Activated CD4-positive, alpha-beta T cell treated with anti-CD3 and anti-CD28 coated beads for 1 hour (primary cell): ENCODE measurements at places on chromosomes 12 and 14.

DNA sequence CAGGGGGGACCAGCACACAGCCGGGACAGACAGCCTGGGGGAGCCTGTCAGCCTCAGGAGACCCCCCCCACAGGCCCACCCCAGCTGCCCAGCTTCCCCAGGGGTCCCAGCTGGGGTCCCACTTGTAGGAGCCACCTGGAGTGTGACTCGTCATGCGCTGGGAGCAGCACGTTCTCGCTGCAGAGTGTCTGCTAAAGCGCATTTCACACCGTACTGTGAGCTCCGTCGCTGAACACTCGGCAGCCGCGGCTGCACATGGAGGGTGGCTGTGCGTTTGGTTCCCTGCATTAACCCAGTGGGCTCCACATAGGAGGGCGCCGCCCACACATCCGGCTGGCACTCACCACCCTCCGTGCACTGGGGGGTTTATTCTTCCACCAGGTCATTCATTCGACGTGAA lies 56.7 kb downstream of the FBRSL1 start:
- no peak for DNase-seq

DNA sequence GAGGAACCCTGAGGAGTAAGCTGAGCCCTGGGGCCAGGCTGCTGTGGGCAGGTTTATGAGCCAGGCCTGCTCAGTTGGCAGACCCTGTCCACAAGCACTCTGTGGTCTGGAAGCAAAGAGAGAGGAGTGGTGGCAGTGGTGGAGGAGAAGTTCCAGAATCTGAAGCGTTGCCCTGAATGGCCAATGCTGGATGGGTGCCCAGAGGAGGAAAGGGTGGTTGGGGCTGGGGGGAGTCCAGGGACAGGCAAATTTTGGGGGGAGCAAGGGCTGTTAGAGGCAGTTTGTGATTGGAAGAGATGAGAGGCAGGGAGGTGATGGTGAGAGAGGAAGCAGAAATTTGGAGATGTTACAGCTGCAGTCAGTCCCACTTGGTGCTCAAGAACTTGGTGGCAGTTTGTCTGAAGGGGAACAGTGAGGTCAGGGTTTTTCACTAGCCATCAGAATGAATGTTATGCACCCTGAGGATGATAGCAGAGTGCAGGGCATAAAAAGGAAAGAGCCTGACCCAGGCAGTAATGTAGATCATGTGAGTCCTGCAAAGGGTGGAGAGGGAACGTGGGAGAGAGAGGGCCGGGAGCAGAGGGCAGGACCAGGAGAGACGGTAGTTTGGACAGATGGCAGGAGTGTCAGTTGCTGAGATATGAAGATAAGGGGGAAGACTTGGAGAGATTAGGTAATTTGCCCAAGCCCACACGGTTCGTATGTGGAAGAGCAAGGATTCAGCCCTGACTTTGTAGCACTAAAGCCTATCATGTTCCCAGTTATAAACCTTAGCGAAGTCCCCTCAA lies 51.2 kb downstream of the GALNT8 start:
- DNase-seq, result no peak

DNA sequence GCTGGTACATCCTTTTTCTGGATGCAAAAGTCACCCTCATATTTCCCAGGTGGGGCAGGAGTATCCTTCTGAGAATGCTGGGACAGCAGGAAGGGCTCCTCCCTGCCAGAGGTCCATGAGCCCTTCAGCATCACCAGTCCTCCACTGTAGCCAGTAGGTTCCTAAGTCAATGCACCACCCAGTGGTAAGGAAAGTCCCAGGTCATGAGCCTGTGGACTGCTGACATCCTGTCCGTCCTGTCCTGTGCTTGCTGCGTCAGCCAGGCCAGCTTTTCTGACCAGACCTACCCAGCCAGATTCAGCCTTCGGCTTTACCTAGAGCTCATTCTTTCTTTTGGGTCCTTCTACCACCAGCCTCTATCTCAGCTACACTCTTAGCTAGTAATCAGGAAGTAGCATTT lies 23.0 kb upstream of the ACTN1 start:
- DNase-seq, result no peak

- no peak for DNase-seq
These were observed 165.2 kb downstream of the VRK1 start for GRCh38 chr14:96962337-96962736.

DNA sequence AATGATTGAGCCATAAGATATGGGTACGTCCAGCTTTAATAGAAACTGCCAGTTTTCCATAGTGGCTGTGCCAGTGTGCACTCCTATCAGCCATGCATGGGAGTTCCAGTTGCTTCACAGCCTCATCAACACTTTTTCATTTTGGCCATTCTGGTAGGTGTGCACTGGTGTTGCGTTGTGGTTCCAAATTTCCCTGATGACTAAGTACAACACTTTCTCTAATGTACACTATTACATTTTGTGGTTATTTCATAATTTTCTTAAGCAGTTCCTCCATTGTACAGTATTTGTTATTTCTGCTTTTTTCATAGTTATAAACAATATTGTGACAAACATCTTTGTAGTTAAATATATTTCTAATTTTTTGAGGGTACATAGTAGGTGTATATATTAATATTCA lies 21.5 kb upstream of the OAS1 start:
- no peak for DNase-seq

GRCh38 chr14:104326848-104327247 lies 188.5 kb downstream of the KIF26A start:
- DNase-seq, result peak; percentile 6
